HuH-7.5 (cell line): ENCODE measurements at places on chromosomes 5 and 9.
A peak's percentile ranks its signal among the peaks of the same experiment; 100 is the strongest.

- DNase-seq = no peak
These were observed 80.9 kb downstream of the HMHB1 start for GRCh38 chr5:143892908-143893307.

DNA sequence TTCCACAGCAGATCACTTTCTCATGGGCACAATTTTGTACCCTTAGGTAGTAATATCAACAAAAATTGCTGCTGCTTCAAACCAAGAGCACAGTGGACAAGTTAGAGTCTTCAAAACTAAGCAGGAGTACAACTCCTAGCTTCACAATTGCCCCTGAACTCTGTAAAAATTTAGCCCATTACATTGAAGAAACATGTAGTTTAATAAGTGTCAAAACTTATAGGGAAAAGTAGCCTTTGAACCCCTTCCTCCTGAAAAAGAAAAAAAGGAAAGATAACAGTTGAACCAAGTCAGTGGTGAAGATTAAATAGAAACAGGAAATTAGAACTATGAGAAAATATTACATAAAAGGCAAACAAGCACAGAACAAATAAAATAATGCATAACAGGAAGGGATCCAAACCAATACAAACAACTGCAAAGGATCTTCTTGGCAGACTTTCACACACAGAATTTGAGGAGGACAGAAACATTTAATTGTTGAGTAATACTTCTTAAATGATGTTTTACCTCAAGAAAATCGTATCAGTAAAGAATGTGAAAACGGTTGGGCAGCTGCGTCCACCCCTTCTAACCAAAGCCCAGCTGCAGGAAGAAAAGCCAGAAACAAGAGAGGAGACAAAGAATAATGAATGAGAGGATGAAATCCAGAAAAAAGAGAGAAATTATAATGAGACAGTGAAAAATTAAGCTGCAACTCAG is 636.0 kb downstream of the NR2F1-AS1 start:
- no peak for DNase-seq

GRCh38 chr5:5494489-5495402 is 72.3 kb downstream of the ICE1 start:
- no peak for DNase-seq

DNA sequence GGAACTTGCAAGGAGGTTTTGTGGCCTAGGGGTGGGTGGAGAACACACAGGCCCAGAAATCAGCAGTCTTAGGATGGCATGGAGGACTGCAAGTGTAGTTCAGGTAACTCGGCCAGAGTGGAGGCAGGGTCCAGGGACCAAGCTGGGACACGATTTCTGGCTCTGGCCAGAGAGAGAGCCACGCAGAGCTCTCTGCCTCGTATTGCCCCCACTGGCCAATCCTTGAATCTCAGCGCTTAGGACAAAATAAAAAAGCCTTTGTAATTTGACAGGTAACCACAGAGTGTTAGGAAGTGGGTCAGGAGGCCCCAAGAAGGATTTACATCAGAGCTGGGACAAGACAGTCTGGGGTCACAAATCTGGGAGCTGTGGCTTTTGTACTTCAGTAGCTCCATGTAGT is 11.7 kb downstream of the MAP3K1 start:
- no peak for DNase-seq

GRCh38 chr5:122093415-122094180 is 15.5 kb upstream of the LOX start:
- DNase-seq = no peak

DNA sequence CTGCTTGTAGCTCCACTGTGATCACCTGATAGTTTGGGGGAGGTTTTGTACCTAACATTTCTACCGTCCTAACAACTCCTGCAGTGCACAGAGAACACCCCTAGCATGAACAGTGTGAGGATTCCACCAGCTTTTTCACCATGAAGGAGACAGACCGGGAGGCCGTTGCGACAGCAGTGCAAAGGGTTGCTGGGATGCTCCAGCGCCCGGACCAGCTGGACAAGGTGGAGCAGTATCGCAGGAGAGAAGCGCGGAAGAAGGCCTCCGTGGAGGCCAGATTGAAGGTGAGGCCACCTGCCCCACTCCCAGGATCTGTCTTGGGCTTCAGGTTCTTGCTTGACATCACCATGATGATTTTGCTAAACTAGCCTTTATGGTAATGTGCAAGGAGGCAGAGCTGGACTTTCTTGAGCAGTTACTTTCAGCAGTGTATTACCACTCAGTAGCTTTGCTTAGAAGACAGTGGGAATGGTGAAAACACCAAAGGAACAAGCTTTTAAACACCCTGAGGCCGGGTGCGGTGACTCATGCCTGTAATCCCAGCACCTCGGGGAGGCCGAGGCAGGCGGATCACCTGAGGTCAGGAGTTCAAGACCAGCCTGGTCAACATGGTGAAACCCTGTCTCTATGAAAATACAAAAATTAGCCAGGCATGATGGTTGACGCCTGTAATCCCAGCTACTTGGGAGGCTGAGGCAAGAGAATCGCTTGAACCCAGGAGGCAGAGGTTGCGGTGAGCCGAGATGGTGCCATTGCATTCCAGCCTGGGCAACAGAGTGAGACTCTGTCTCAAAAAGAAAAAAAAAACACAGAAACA is 3.3 kb downstream of the EXOC3 start:
- no peak for DNase-seq

DNA sequence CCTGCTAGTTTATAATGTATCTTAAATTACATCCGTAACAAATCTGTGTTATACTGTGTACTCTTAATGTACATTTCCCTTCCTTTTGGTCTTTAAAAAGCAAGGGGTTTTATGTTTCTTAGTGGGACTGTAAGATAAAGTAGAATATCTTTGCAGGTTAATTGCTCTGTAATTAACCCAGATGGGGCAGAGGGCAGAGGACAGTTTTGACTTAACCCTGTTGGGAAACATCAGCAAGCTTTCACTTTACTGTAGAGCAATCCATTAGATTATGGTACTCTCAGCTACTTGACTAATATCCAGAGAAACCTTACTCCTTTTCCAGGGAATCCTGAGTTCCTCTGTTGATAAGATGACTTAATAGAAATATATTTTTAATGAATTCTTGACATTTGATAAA is 74.3 kb downstream of the TLE4 start:
- DNase-seq = no peak

GRCh38 chr5:37665272-37665671 is 174.6 kb downstream of the GDNF start:
- no peak for DNase-seq

DNA sequence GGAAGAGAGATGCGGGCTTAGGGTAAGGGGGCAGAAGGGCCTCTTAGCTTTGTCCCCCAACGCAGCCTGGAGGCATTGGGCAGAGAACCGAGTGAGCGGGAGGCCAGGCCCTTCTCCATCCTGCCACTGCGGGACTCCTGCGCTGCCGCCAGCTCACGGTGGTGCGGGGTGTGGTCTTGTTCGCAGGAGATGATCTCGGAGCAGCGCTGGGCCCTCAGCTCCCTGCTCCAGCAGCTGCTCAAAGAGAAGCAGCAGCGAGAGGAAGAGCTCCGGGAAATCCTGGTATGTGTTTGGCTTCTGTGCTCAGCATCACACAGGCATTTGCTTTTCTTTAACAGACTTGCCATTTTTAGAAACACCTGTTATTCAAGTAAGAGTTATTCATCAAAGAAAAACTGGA is 41.3 kb downstream of the LRSAM1 start:
- no peak for DNase-seq

GRCh38 chr5:65818592-65818991 is 96.6 kb downstream of the NLN start:
- peak; percentile 11 for DNase-seq

GRCh38 chr5:24232929-24233498 is 411.8 kb downstream of the CDH10 start:
- no peak for DNase-seq

DNA sequence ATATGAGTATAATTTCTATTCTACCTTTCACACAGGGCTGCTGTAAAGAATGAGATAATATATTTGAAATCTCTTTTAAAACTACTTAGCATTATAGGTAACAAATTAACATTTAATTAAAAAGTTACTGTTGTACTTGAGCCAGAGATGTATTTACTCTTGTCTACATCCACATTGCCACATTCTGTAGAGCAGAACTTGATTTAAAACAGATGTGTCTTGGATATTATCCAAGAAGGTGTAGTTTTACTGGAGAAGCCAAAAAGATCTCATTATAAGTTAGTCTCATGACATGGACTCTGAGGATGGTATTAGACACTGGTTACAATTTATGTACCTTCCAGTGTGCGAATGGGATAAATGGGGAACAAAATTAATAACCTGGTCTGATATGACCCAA is 293.1 kb upstream of the CCNH start:
- no peak for DNase-seq

GRCh38 chr9:16982780-16983310 is 112.4 kb upstream of the BNC2 start:
- DNase-seq = no peak

DNA sequence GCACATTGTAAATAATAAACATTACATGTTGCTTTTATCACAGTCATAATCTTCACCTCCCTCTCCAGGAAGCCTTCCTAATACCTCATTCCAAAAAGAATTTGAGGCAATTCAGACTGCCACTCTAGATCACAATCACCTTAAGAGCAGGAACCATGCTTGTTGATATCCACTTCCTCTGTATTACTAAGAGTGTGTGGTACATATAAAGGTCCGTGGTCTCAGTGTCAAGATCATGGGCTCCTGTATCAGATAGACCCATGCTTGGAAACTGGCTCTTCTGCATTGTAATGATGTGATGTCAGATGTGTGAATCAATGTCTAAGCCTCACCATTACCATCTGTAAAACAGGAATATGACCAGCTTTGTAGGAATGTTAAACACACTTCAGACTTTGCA is 114.1 kb downstream of the SPOCK1 start:
- no peak for DNase-seq
